ENCODE measurements at places on chromosomes 4 and X.

- no peak for DNase-seq
These were observed 36.8 kb downstream of the LRP2BP start for GRCh38 chr4:185358959-185359358.

GRCh38 chrX:46130247-46130646 lies 415.0 kb downstream of the ZNF674 start:
- DNase-seq, result peak; percentile 11

DNA sequence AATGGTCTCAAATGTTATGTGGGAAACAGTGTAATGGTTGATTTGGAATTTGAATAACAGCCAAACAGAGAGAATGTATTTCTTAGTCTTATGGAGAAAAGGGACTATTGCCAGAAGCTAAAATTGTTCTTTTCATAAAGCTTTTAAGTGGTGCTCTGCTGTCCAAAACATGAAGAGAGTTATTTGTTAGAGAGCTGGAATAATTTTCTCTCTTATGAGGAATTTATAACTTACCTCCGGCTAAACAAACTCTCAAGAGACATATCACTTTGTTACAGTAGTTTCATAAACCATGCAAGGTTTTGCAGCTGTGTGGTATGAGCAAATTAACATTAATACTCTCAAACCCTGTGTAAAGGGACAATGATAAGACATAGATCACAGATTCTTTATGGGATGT lies 28.6 kb downstream of the SULT1B1 start:
- no peak for DNase-seq

DNA sequence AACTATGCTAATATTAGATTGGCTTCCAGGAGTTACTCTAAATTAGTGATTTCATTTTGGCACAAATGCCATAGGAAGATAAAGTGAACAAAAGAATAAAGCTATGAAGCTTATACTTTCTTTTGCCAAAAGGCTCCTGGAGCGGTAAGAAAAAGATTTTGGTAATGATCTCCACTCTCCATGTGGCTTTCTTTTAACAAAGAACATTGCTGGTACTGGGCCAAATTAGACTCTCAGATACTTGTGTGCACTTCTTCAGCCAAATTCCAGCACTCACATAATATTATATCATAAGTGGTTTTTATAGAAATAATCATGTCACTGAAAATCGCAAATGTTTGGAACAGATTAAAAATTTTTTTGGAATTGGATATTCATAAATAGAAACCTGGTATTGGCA lies 142.4 kb upstream of the FGF13 start:
- no peak for DNase-seq

- DNase-seq, result peak; percentile 31
These were observed 687.0 kb downstream of the DMD start for GRCh38 chrX:32524385-32524784.

DNA sequence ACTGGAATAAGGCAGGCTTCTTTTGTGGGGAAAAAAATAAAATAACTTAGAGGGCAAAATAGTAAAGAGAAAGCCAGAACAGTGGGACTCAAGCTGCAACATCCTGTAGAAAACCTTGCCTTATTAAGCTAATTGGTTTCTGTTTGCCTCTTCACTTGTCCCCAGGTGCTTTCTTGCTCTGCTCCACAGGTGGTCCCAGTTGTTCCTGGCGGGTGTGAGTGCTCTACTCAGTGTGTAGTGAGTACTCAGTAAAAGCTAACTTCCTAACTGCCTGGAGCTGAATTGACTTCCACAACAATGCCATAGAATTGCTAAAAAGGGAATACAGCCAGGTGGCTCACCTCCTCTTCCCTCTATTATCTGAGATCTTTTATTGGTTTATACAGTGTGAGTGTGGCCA lies 930.2 kb downstream of the C4orf33 start:
- DNase-seq, result peak; percentile 86

GRCh38 chr4:10108391-10108790 lies 8.2 kb downstream of the WDR1 start:
- DNase-seq, result no peak
